ENCODE measurements at places on chromosomes 13 and 19. TPM values are rescaled to one million over a fixed set of nuclear protein-coding genes. Genes with fewer than 3 reads are reported as not detected.

DNA sequence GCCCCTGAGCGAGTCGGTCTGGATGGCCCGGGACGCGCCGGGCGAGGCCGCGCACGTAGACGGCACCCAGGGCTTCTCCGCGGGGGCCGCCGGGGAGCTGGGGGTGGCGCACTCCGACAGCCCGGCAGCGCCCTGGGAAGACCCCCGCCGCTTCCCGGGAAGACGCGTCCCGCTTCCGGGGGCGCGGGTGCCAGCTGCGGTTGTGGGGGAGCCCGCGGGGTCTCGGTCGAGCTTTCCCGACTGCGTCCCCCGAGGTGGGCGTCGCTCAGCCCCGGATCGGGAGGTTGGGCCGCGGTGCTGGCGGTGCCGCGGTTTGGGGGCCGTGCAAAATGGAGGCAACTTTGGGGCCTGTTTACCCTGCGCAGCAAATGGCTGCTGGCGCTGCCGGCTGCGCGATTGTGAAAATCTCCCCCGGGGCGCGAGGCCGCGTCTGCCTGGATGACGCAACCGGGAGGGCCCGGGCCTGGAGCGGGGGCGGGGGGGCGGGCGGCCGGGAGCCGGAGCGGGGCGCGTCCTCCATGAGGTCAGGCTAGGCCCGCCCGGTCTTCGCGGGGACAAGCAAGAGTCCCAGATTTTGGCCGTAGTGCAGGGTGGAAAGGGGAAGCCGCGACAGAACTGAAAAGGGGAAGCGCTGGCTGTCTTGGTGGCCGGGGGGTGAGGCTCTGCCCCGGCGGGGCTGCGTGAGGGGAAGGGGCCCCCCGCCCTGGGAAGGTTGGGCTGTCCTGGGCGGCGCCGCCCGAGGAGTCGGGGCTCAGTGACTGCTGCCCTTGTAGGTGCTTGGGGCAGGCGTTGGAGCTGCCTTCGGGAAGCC, 11.3 kb downstream of the PEAK3 start:
- peak; percentile 94 for DNase-seq

The RGL3 gene
- 14.4 TPM for total RNA-seq

DNA sequence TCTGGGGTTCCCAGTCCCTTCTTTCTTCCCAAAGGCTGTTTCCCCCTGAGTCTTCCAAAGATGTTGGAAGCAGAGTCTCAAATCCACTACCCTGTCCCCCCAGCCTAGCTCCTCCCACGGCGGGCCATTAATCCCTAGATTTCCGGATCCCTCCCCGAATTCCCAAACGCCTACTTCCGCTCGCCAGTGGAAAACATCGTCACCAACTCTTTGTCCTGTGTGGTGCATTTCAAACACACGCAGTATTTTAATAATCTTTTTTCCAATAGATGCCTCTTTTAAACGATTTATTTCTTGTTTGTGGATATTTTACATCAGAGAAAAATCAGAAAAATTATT, 610 bp downstream of the ZNF791 start:
- peak; percentile 83 for DNase-seq

- no peak for DNase-seq
Observed at GRCh38 chr19:13840305-13841085, 36.4 kb upstream of the NANOS3 start.

- DNase-seq: no peak
Observed at GRCh38 chr13:73702419-73703071, 431.7 kb downstream of the KLF12 start.

- no peak for DNase-seq
Observed at GRCh38 chr13:110912651-110913051, 2.2 kb downstream of the ANKRD10 start.

GRCh38 chr13:85316506-85317025, 482.7 kb downstream of the SLITRK6 start:
- DNase-seq: no peak

GRCh38 chr19:29845574-29846176, 33.9 kb downstream of the CCNE1 start:
- DNase-seq: no peak

DNA sequence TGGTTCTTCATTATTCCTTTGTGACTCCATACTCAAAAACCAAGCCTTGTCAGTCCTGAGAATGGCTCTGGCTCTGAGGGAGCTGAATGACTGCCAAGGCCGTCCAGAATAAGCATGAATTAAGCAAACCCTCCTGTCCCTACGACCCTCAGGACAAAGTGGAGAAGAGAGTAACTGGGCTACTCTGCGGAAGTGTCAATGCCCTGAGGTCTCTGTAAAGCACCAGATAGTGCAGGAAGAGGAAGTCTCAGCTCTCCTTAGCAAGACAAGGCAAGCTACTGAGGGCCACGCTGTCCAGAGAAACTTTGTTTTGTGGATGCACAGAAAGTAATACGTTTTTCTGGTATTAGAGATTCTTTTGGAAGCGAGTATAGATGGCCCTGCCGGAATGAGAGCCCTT, 94.1 kb downstream of the RNASEH2B start:
- no peak for DNase-seq

The C13orf42 gene
- not detected for total RNA-seq

- no peak for DNase-seq
Observed at GRCh38 chr19:1874554-1875185, 10.6 kb downstream of the ABHD17A start.

- DNase-seq: no peak
Observed at GRCh38 chr19:39057615-39058014, 25.3 kb upstream of the FBXO27 start.

DNA sequence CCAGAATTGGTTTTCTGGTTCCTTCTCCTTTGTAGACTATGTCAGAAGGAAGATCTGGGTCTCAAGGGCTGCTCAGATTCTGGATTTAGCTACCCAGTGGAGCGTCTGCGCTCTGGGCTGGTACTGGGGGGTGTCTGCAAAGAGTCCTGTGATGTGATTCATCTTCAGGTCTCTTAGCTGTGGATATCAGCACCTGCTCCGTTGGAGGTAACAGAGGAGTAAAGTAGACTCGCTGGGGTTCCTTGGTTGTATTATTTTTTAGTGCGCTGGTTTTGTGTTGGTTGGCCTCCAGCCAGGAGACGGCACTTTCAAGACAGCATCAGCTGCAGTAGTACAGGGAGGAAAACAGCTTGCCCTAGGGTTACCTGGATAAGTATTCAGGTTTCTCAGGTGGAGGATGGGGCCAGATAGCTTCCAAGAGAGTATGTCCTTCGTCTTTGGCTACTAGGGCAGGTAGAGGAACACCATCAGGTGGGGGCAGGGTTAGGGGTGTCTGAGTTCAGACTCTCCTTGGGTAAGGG, 10.4 kb upstream of the KLK15 start:
- DNase-seq: no peak

DNA sequence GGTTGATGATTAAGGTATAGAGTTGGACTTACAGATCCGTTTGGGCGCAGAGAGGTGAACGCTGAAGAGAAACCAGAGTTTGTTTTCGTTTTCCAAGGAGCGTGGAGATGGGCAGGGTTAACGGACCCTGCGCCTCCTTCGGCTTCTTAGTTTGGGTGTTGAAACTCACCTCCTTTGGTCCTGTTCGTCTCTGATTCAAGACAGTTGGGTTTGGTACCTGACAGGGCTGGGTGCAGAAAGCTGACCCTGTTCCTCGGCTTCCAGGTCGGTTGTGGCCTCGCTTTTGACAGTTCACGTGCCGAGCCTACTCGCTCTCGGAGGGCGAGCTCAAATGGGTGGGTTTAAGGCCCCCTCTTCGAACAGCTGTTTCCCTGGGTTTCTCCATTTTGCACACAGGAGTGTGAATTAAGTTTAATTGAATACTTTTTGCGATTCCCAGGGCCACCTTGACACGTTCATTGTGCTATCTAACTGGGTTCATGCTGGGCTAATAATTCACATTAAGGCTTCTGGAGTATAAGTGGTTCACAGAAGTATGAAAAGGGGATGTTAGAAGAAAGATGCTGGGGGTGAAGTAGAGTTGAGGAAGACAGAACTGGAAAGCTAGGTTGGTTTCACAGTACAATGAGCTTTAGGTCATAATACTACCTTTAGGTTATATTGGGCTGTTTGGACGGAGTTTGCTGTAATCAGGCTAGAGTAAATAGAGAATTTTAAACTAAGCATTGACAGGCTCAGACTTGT, 638 bp downstream of the USPL1 start:
- DNase-seq: no peak

DNA sequence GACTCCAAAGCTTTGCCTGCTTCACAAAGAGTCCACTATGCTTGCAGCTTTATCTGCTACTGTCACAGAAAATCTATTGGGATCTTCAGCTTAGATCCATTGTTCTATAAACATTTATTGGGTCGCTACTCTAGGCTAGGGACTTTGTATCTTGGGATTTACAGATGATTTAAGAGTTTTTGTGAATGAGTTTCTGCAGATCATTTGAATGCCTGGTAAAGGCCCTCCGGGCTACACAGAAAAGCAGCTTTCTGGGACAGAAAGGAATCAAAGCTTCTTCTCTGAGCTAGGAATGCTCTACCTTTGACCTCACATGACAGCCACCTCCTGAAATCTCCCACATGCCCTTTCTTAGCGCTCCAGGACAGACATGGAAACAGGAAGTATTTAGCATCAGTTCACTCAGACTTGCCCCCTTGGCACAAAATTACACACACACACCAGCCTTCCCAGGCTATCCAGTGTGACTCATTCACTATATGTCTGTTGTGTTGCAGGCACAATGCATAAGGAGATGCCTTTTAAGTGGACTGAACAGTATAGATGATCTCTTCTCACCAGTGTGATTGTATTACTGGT, 492.4 kb downstream of the DACH1 start:
- no peak for DNase-seq

The CPB2 gene
- not detected for total RNA-seq

The ZNF793 gene
- total RNA-seq: 10.6 TPM

- DNase-seq: no peak
Observed at GRCh38 chr13:80884056-80884785, 543.3 kb upstream of the SPRY2 start.

The SIAH3 gene
- not detected for total RNA-seq

The SBK2 gene
- total RNA-seq: not detected

DNA sequence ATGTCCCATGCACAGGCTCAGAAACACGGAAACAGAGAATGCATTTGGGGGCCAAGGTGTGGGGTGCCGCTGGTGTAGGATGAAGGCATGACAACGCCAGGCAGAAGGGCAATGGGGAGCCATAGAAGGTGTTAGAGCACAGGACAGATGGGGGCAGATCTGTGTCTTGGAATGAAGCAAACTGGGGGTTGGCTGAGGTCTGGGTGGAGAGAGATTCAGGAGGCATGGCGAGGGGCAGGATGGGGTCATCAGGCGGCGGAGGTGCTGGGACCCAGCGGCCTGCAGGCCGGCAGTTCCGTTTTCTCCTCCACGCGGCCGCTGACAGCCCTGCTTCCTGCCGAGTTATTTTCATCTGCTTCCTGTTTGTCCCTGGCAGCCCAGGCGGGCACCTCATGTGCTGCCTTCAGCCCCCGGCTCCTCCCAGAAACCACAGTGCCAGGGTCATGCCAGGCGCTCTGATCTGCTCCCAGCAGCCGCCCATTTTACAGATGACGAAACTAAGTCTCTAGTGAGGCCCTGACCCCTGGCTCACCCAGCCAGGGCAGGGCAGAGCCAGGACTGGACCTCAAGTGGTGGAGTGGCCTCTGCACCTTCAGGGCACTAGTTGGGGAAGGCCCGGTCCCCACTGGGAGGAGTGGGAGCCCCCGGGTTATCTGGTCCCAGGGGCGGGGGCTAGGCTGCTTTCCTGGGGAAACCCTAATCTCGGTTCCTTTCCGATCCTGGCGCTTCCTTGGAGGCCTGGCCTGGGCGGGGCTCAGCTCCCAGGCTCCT, 2.2 kb downstream of the ARHGAP45 start:
- peak; percentile 76 for DNase-seq

DNA sequence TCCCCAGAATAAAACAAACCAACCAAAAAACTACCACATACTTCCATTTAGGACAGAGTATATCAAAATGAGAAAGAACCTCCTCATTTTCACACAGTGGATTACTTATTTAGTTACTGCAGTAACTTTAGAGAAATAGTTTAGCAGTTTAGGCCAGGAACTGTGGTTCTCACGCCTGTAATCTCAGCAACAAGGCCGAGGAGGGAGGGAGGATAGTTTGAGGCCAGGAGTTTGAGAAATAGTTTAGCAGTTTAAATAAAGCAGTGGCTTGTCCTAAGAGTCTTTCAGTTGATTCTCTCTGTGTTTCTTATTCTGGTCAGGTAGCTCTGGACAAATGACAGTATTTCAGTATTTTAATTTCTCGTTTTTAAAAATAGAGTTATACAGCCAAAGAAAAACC, 9.4 kb downstream of the HMGB1 start:
- no peak for DNase-seq

The ATP4A gene
- not detected for total RNA-seq

DNA sequence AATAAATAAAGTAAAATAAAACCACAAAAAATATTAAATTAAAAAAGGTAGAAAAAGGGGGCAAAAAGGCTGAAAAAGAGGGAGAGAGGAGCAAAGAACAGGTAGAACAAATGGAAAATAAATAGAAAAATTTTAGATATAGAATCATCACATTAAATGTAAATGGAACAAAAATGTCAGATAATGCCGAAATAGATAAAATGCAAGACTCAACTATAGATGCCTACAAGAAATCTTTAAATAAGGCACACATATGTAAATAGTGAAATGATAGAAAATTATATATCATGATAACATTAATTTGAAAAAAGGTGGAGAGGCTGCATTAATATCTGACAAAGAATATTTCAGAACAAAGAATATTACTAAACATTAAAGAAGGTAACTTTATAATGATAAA, 477.1 kb upstream of the SPRY2 start:
- no peak for DNase-seq

The GPR4 gene
- 29.7 TPM for total RNA-seq

The CDC16 gene
- total RNA-seq: 73.6 TPM

- DNase-seq: no peak
Observed at GRCh38 chr13:32086366-32086765, 54.8 kb downstream of the FRY start.

- no peak for DNase-seq
Observed at GRCh38 chr13:36084131-36084530, 47.1 kb downstream of the DCLK1 start.

GRCh38 chr13:80262051-80262695, 78.8 kb downstream of the SPRY2 start:
- no peak for DNase-seq

DNA sequence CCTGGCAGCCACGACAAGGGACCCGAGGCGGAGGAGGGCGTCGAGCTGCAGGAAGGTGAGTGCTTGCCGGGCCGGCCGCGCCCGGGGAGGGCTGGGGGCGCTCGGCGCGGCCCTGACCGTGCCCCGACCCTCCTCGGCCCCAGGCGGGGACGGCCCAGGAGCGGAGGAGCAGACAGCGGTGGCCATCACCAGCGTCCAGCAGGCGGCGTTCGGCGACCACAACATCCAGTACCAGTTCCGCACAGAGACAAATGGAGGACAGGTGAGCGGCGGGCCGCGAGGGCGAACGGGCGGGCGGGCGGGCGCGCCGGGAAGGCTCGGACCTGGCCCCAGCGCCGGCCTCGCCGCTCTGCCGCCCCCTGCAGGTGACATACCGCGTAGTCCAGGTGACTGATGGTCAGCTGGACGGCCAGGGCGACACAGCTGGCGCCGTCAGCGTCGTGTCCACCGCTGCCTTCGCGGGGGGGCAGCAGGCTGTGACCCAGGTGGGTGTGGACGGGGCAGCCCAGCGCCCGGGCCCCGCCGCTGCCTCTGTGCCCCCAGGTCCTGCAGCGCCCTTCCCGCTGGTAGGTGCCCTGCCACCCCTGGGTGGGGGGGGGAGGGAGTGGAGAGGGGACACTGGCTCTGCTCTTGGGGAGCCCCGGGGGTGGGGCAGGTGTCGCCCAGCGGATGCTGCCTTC, 816 bp downstream of the USF2 start:
- peak; percentile 93 for DNase-seq

- DNase-seq: no peak
Observed at GRCh38 chr13:77409412-77409811, 82.5 kb upstream of the MYCBP2 start.

- no peak for DNase-seq
Observed at GRCh38 chr19:22609630-22610029, 24.5 kb upstream of the ZNF492 start.

Data from sciatic nerve (tissue), 2 donors.